ENCODE measurements at places on chromosomes 16 and 17. TPM values are rescaled to one million over a fixed set of nuclear protein-coding genes. Genes with fewer than 3 reads are reported as not detected.
A peak's percentile ranks its signal among the peaks of the same experiment; 100 is the strongest.

- peak within 1 kb of the TSS; percentile 94 for H3K4me3 ChIP-seq
- no peaks in the 10 kb centered on the region for H3K27me3 ChIP-seq
- H3K4me1 ChIP-seq: peaks cover 30% of the 10 kb centered on the region
- peak; percentile 94 for DNase-seq
Measured at GRCh38 chr17:78378225-78379130, at the start of gene PGS1. PGS1 (plus strand) TSS chr17:78378649; CDS start chr17:78378666, 17 bp downstream.

Gene ZSCAN10
- 35.2 TPM for total RNA-seq

DNA sequence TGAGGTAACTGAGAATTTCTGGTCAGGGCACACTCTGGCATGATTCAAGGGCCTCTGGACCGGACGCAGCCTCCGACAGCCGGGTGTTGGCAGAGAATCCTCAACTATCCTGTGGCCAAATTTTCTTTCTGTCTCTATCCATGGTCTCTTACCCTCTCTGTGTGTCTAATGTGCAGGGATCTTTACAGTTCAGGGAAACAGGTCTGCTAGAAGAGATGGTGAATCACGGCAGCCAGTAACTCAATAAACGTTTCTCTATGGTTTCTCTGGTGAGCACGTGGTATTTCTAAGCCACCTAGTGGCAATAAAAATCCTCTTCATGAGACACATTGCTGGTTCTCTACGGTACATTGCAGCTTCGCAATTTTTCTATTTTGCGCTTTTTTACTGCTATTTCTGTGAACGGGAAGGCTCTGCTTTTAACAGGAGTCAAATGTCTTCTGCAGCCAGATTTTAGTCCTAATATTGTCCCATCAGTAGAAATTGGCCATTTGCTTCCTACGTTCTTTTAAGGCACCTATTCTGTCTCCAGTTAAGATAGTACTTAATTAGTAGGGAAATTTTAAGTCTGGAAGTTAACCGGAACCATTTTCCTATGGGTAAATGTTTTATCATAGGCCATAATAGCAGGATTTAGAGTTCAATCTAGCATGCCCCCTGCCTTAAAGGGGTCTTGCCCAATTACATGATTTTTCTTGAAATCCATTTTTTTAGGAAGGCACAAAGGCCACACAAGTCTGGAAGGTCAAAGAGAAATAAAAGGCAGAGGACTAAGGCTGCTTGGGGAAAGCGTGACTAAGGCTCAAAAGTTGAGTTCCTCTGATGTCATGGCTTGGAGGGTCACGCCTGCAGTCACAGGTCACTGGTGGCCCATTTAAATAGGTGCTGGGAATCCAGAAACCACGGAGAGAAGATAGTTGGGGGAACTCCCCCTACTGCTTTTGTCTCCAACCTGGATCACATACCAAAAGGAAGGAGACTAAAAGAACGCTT is 31.5 kb downstream of the QPRT start:
- H3K27ac ChIP-seq: no peak overlapping the region
- no peaks in the 10 kb centered on the region for H3K4me1 ChIP-seq

DNA sequence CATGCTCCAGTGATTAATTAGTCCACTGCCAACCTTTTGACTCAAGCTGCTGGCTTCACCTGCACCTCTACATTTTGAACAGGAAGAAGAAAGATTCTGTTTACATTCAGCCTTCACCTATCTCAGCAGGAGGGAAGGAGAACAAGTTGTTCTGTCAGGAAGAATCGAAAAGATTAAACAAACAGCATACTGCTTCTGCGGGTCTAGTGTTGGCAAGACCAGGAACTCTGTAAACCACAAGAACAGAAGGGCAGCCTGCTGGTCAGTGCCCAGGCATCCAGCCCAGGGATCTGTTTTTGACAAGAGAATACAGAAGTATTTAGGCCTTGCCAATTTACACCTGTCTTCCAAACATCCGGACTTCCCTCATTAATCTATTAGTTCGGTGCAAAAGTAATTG is 189.7 kb downstream of the CHD9NB start:
- no peak for DNase-seq
- no peaks in the 10 kb centered on the region for H3K4me1 ChIP-seq
- H3K36me3 ChIP-seq: no peaks in the 10 kb centered on the region
- H3K4me3 ChIP-seq: no peak overlapping the region
